ENCODE measurements at places on chromosomes 11 and 22.

DNA sequence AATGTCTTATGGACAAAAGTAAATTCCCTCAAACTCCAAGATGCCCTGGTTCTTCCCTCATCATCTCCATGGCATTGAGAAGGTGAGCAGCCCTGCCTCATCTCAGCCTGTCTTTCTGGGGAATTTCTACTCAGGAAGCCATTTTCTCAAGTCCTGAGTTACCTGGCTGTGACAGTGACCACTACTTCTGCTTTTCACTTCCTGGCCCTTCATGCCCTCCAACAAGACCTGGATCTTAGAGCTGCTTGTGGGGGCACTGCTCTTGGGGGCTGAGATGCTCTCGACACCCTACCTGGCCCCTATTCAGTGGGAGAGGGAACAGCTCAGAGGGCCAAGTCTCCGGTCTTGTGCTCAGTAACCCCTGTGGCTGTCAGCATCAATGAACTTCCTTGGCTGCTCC lies 5.5 kb upstream of the IGSF22 start:
- no peak for DNase-seq

DNA sequence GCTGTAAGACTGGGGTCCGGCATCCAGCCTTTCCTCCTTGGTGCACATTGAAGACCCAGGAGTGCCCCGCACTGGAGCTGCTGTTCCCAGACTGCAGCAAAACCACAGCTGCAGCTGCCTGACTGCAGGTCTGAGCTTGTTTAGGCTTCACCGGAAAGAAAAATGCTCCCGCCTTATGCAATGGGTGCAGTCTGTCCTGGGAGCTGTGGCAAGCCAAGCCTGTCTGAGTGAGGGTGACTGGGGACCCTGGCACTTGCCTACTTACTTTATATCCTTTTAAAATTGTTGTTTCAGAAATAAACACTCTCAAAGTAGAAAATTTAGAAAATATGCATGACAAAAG lies 23.3 kb upstream of the CD44 start:
- no peak for DNase-seq

- DNase-seq = no peak
Measured at GRCh38 chr11:74638869-74639268, 46.5 kb downstream of the POLD3 start.

DNA sequence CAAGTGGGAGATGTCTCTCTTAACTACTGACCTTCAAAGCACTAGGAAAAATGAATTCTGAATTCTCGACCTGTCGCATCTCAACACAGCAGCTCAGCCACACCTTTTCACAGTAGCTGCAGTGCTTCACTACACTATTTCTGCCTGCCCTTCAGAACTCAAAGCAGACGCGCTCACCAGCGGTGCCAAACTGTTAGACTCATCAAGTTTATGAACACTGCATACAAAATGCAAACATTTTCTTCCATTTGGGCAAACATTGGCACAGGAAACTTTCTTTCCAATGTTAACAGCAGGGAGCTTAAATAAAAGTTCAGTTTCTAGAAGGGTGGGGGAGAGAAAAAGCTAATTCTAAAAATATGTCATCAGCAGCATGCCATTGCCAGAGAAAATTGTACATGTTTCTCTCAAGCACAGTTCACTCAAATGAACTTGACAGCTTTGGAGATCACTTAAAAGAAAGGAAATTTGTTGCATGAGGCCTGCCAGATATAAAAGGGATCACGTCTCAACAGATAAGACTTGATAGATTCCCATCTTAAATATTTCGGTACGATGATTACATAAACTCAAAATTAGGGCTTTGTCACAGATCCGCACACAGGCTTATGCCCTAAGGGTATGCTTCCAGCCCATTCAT lies 82.7 kb downstream of the CADM1 start:
- DNase-seq = no peak

DNA sequence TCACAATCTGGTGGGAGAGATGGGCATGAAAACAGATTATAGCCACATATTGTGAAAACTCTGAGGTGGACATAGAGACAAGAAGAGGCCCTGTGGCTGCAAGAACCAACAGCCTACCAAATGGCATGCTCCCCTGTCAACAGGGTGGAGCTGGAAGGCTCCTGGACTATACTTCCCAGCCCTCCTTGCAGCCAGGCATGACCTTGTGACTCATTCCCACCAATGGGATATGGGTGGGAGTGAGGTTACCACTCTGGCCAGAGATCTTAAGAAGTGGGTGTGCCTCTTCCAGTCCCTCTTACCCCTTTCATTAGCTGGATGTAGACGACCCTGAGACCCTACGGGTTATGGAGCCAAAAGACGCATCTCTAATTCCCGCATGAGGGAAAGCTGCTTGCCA lies 126.4 kb upstream of the ZBED5 start:
- no peak for DNase-seq

DNA sequence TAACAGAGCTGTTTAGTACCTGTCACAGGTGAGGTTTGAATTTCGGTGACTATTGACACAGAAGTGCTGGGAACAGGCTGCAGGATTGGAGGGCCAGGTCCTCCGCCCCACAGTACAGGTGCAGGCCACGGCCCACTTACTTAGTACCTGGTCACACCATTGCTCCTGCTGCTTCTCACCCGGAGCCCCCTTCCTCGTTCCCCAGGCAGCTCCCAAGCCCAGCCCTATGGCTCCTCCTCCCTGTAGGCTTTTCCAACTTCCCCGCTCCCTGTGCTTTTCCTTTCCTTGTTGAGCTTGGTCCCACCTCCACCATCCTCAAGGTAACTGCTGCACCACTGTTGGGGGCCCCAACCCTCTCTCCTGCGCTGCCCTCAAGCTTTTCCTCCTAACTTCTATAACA lies 27.9 kb upstream of the ANO1 start:
- DNase-seq = no peak

- DNase-seq = no peak
Measured at GRCh38 chr11:126311401-126312291, 7.8 kb downstream of the DCPS start.

GRCh38 chr11:6875761-6876160 lies 664 bp upstream of the OR10A4 start:
- no peak for DNase-seq

- DNase-seq = no peak
Measured at GRCh38 chr11:12961615-12962014, 47.5 kb upstream of the RASSF10 start.

GRCh38 chr11:113991170-113991569 lies 16.3 kb downstream of the HTR3A start:
- DNase-seq = no peak

DNA sequence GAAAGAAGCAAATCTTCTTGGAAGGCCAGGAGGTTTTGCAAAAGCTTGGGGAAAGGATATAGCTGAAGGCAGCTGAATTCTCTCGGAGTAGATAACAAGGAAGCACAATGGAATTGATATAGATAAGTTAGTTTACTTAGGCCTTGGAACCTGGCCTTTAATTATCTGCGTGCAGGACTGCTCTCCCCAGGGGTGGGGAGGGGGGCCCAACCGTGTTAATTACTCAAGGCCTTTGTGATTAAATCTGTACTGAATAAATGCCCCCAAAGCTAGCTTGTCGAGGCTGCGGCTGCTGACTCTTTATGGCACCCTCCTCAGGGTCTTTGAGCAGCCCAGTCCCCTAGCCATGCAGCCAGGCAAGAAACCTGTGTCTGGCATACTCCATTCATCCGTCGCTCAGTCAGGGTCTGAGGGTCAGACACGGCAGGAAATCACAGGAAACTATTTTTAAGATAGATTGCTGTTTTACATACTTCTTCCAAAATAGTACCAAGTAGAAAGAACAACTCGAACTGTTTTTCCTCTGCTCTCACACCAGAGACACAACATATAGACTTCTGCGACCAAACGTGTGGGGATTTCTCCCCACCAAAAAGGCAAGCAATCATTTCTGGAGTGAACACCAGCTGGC lies 36.5 kb downstream of the MS4A2 start:
- DNase-seq = no peak

DNA sequence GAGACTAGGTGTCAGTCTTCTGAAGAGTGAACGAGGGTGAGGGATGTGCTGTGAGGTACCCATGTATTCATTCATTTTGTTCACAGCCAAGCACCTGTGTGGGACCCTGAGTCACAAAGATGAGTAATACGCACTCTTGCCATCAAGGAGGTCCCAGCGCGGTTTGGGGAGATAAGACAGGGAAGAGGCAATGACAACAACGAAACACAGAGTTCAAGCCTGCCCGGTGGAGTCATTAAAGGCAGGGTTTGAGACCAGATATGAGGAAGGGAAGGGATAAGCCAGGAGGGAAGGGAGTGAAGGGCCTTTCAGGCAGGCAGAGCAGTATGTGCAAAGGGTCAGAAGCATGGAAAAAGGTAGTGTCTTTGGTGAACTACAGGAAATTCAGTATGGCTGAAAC lies 4.6 kb downstream of the DCHS1 start:
- no peak for DNase-seq

GRCh38 chr22:33520904-33521780 lies 399.1 kb downstream of the LARGE1 start:
- no peak for DNase-seq
